ENCODE measurements at places on chromosomes 12 and 14.

DNA sequence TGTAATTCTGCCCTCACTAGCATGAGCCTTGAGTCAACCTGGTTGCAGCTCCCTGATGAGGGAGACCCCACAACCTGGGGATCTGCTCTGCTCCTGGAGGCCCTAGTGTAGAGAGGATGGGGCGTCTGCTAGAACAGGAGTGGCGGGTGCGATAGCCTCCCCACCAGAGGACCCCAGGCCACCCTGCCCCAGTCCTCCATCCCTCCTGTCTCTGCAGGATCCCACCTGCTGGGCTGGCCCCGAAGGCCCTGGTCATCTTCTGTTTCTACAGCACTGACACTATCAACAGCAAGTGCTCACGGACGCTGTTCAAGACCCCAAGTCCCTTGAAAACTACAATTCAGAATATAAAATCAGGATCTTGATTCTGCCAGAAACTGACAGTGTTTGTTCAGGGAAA, 15.2 kb downstream of the ANHX start:
- no peak for DNase-seq

DNA sequence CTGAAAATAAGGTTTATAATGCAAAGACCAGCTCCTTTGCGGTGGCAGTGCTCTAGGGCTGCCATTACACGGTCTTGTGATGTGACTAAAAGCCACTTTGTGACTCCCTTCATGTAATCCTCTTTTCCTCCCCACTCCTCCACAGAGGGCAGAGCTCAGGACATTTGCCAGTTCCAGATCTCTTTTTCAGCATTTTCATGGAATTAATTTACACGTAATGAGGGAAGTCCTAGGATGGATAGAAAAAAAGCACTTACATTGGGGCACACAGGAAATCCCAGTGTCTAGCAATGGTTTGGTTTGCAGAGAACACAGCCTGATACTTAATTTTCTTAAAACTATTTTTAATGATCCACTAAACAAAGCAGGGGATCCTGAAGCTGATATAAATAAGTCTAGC, 17.5 kb upstream of the ATF1 start:
- DNase-seq = no peak

- DNase-seq = no peak
Measured at GRCh38 chr12:67797185-67797741, 148.7 kb downstream of the DYRK2 start.

DNA sequence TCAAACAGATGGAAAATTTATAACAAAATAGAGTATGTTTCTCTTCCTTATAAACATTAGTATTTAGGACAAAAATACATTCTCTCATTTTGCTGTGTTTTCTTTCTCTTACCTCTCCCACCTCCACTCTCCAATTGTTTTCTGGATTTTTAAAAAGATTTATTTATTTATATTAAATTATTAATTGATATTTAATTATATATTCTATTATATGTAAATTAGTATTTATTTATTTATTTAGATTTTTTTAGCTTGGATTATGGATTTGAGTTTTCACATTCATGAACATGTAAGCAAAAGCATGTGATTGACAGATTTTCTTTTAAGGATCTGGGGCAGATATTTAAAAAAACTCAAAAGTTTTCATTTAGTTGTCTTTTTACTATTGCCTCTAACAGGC, 35.6 kb downstream of the SCN8A start:
- no peak for DNase-seq

- no peak for DNase-seq
Measured at GRCh38 chr12:41956353-41956752, 188.3 kb downstream of the GXYLT1 start.

DNA sequence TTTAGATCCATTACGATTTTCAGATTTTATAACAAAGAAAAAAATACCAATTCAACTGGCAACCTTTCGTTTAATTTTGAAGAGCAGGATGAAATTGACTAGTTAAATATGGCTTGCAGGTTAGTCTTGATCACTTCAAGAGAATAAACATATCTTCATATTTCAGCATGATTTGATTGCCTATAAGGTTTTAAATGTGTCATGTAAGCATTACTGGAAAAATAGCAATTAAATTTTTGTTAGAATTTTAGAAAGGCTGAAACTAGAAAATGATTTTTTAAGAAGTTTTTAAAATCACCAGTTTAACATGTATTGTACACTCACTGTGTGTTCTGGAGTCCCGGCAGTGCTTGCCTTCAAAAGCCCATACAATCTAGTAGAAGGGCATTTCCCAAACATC, 310.2 kb upstream of the DIO2 start:
- no peak for DNase-seq

DNA sequence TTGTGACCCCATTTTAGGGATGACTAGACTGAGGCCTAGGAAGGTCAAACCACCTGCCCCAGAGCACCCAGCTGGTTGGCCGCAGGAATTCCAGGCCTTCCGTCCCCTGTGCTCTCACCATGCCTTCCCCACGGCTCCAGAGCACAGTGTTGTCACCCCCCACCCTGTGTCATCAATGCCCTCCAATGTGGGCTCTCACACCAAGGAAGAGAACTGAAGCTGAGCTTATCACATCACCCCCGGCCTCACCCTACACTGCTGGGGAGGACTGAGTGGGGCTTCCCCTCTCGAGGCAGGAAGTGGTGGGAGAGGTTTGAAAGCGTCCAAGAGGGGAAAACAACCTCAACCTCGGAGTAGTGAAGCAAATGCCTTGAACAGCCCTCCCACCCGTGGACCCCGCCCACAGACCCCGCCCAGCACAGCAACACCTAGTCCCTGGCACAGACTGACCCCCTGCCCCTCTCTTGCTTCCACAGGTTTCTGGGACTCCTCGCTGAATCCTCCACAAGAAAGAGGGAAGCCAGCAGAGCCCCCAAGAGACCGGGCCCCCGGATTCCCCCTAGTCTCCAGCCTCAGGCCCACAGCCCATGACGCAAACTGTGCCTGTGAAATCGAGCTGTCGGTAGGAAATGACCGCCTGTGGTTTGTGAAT, 97.2 kb downstream of the LGMN start:
- peak; percentile 75 for DNase-seq

- DNase-seq = no peak
Measured at GRCh38 chr14:54686871-54687749, 120.2 kb downstream of the SAMD4A start.

DNA sequence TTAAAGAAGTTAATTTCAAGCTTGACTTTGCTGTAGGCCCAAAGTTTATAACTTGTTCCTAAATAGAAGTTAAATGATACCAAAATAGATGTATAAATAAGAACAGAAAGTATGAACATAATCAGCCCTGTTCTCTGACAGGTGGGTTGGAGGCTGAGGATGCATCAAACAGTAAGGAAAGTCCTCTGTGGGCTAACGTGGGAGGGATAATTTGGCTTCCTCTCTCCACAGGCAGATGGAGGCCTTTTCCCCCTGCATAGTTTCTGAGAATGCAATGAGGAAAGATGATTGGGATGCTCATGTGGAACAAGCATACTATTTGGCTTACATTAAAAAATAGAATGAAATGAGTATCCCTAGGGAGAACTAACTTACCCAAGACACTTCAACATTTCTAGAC, 56.5 kb downstream of the GARIN6 start:
- DNase-seq = no peak

DNA sequence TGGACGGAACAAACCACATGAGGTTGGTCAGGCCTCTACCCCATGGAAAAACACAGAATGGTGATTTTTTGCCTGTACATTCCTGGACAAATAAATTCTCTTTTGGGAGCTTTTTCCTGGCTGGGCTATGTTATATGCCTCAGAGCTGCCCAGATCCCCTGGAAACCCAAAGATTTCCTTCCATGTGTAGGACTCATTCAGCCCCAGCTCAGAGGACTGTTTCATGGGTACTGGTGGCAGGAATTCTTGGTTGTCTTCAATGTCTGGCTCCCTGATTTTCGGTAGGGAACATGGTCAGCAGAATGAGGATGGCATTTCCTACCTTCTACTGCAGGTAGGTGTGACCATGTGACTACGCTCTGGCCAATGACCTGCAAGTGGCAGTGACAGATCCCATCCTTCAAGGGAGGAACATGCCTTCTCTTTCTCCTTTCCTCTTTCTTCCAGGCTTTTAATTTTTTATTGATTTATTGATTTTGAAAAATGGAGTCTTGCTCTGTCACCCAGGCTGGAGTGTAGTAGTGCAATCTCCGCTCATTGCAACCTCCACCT, 15.4 kb upstream of the P2RX7 start:
- DNase-seq = no peak

DNA sequence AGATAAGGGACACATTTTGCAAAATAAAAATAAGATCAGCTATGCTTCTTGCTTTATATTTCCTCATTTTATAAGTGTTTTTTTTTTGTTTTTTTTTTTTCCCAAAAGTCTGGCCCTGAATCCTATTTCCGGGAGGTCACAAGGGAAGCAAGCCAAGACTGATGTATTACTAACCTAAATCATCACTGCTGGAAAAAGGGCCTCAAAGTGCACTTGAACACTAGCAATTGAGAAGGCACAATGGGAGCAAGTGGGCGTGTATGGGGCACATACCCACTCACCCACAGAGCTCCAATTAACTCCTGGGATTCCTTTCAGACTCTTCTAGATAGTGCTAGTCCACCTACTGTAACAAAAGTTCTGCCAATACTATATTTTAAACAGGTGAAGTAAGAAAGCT, 58.8 kb downstream of the STON2 start:
- DNase-seq = no peak

- DNase-seq = no peak
Measured at GRCh38 chr14:103070971-103071542, 13.0 kb upstream of the LBHD2 start.

DNA sequence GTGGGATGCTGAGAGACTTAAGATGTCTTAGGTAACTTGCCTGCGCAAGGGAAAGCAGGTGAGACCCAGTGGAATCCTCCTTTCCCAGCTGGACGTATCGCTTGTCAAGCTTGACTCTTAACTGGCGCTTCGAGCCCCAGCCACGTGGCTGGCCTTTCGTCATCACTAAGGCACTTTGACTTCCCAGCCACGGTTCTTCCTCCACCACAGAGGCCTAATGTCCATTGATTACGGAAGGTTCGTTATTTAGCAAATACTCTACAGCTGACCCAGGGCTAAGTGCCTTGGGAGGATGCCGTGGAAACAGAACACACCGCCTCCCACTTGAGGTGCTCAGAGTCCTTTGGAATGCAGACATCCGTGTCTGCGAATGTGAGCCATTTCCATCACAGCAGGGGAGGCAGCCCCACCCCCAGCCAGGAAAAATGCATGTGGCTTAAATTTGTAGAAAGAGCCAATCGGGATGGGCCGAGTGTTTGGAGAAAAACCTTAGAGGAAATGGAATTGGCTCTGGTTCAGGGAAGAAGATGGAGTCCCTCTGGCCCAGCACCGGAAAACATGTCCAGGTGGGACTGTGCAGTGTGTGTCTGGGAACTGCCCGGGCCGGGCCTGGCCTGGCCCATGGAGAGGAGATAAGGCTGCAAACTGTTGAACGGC, 115.7 kb downstream of the PLXNC1 start:
- no peak for DNase-seq

- no peak for DNase-seq
Measured at GRCh38 chr12:12947902-12948301, 4.1 kb downstream of the GPRC5D start.
